Peyer's patch (tissue), 4 donors: ENCODE measurements at places on chromosomes 6 and 20.

DNA sequence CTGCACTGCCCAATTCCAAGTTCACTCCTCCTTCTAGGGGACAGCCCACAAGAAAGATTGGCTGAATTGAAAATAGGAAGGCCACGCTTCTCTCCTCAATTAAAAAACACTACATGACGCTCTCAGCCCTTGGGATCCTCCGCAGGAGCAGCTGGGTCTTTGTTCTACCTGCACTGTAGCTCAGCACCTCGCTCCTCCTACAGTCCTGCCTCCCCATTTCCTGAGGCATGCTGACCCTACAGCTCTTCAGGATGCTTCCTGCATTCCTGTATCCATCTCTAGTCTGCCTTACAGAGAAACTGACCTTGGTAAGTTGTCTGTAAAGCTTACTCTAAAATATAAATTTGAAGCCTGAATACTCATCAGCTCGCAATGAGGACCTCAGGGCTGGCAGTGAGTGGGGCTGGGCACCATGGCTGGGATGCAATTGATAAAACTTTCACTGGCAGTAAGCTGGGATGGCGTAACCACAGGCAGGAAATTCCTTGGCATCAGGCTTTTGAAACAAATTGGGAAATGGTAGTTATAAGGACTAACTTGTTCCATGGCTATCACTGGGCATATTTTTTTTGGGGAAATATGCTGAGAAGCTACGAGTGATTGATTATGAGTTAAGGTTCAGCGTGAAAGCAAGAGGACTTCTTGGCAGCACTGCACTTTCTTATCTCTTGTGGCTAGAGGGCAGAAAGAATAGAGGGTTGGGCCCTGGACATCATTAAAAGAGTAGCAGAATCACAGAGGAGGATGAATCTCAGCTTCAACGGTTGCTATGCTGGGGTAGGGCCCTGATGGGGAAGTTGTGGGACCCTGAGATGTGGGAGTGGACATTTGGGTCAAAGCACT is 11.7 kb upstream of the SIRPB1 start:
- no peak for DNase-seq

GRCh38 chr6:49933526-49933925 is 30.4 kb downstream of the DEFB114 start:
- no peak for DNase-seq

GRCh38 chr6:111773501-111774345 is 99.5 kb downstream of the FYN start:
- DNase-seq, result no peak

DNA sequence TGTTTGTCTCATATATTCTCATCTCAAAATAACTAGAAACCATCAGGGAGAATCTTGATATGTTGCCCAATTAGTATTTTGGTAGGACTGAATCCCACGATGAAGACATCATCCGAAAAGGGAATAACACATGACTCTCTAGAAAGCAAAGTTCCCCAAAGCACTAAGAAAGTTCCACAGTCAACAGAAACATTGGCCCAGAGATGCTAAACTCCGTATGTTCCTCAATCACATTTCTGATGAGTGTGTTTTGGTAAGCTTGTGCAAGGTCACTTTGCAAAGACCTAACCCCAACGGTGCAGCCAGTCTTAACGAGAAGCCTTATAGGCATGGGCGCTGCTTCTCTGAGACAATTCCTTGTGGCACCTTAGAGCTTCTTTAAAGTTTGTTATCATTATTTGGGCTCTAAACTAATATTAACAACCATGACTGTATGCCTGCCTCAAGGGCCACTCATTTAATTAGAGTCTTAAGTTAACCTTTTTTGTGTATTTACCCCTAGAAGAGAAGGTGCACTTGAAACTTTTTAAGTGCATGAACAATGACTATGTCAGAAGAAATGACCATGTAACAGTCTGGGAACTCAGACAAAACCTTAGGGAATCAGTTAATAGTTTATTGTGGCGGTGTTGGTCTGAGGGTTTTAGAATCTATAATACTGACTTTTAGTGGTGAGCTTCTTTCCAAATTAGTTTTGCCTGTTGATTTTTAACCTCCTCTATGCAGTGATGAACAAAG is 202.0 kb upstream of the RAB32 start:
- DNase-seq, result no peak

GRCh38 chr6:32774426-32774825 is 11.1 kb upstream of the HLA-DQB2 start:
- DNase-seq, result no peak

GRCh38 chr6:50873167-50873566 is 54.5 kb downstream of the TFAP2B start:
- DNase-seq, result no peak

DNA sequence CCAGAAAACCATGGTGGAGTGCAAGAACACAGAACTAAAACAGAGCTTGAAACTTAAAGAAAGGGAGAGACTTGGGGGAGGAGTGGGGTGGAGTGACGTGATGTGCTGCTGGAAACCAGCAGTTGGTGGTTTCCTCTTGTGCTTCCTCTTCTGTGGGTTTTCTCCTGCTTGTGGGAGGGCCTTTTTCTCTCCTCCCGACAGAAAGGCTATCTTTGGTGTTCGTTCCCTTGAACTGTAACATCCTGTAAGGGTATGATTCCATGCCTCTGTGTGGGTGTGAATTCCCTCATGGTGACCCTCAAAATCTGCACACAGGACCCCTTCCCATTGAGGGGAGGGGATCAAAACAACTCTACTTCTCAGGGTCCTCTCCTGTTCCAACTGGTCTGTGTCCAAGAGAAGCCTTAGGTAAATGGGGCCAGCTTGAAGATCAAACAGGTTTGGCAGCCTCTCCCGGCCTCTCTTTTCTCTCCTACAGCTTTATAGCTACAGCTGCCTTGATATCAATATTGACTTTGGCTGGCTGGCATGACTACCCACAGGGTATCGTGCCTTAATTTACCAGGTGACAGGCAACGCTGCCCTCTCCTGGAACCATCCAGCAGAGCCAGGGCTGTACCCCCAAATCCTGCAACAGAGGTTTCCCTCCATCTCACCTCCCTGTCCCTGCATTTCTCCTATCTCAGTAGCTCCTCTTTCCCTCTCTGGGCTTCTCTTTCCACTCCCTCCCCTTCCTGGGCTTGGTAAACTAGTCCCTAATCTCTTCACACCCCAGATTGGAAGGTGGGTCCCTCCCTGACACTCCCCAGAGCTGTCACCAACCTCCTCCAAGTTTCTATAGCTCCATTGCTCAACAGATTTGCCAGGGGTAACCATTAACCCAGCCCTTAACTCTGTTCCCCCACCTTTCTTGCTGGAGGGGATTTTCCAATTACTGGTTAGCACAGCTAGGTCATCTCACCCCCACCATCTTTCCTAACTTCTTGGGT is 1.5 kb upstream of the MSH5 start:
- DNase-seq, result peak; percentile 88

DNA sequence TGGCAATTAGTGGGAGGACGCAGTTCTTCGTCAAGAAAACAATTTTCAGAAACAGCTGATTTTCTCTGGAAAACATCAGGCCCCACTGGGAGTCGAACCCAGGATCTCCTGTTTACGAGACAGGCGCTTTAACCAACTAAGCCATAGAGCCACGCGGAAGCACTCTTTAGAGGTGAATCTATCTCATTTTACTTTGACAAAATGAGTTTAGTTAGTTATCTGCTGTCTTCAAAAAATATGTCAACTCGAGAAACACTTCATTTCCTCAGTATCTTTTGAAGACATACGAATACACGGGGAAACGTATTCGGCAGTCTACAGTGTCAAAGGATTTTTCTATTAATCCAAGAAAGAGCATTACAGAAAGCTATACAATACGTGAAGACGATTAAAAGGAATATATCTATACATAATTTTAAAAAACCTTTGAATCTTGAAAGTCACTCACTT is 26.7 kb downstream of the GPX6 start:
- DNase-seq, result no peak

GRCh38 chr6:30554962-30555815 is 1.1 kb downstream of the GNL1 start:
- peak; percentile 61 for DNase-seq
